Uterus (tissue), 4 donors: ENCODE measurements at places on chromosomes 16 and 17. TPM values are rescaled to one million over a fixed set of nuclear protein-coding genes. Genes with fewer than 3 reads are reported as not detected.

FA2H gene
- not detected for total RNA-seq

- no peak overlapping the region for H3K4me3 ChIP-seq
- no peaks in the 10 kb centered on the region for H3K27me3 ChIP-seq
- peak overlapping the region; percentile 57 for H3K27ac ChIP-seq
- peaks cover 7% of the 10 kb centered on the region for H3K4me1 ChIP-seq
- H3K36me3 ChIP-seq, result no peaks in the 10 kb centered on the region
- no peak for DNase-seq
Measured at GRCh38 chr17:80790021-80790765, 201.4 kb upstream of the CHMP6 start.

DNA sequence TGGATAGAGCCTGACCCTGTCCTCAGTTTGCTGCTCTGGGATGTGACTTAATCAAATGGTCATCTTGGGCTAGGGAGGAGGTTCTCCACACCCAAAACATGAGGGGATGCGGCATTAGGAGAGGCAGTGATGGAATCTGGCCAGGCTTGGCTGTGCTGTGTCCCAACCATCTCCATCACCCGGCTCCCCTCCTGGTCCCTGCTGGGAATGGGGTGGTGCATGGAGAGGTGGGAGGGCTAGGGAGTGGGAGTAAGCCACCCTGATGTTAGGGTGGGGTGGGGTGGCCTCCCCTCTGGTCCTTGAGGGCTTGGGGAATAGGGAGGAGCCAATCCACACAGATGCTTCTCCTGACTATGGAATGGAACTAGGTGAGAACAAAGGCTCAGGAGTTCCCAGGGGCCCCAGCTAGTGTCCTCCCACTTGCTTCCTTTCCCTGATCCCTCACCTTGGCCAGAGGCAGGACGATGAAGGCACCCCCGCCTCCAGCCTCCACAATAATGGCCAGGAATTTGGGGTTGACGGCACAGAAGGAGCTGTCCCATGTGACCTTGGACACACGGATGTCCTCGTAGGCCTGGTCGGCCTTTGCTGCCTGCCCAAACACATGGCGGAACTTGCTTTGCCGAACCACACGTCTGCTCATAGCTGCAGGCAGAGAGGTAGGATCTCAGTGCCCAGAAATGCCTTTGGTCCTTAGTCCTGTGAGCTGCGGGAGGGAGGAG lies 1.8 kb downstream of the CORO6 start:
- peaks cover 18% of the 10 kb centered on the region for H3K4me1 ChIP-seq
- H3K27ac ChIP-seq, result no peak overlapping the region
- H3K36me3 ChIP-seq, result no peaks in the 10 kb centered on the region
- H3K27me3 ChIP-seq, result peaks cover 11% of the 10 kb centered on the region
- no peak overlapping the region for H3K4me3 ChIP-seq

KRT9 gene
- total RNA-seq, result 0.21 TPM

DNA sequence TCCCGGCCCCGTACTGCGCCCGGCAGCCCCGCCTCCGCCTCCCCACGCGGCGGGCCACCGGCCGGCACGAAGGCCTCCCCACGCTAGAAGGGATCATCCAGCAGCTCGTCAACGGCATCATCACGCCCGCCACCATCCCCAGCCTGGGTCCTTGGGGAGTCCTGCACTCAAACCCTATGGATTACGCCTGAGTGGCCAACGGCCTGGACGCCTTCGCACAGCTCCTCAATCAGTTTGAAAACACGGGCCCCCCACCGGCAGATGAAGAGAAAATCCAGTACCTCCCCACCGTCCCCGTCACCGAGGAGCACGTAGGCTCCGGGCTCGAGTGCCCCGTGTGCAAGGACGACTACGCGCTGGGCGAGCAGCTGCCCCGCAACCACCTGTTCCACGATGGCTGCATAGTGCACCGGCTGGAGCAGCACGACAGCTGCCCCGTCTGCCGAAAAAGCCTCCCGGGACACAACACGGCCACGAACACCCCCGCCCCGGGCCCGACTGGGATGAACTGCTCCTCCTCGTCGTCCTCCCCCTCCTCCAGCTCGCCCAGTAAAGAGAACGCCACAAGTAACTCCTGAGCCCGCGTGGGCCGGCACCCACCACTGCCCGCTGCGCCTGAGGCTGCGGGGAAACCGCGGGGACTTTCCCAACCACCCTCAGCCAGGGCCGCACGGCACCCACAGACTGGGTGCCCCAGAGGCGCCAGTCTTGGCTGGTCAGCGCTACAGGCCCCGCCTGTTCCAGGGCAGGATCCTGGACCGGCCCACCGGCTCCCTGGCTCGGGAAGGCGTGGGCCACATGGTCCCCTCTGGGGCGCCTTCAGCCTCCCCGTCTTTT lies 39.0 kb upstream of the AKAP1 start:
- H3K27ac ChIP-seq, result no peak overlapping the region
- H3K4me3 ChIP-seq, result peak overlapping the region; percentile 12
- no peaks in the 10 kb centered on the region for H3K4me1 ChIP-seq
- no peaks in the 10 kb centered on the region for H3K36me3 ChIP-seq
- no peaks in the 10 kb centered on the region for H3K27me3 ChIP-seq
- no peak for DNase-seq

RBFOX1 gene
- total RNA-seq, result 0.55 TPM

TBC1D3L gene
- 10.0 TPM for total RNA-seq

DNA sequence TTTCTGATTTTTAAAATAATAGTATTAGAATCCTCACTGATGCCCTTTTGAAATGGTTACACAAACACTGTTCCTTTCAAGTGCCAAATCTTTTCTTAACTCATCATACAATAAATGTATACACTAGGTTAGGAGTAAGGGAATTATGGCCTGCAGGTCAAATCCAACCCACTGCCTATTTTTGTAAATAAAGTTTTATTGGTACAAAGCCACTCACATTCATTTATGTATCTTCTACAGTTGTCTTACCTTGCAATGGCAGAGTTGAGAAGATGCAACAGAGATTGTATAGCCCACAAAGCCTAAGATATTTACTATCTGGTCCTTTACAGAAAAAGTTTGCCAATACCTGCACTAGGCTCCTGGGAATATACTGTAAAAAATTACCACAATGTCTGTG lies 47.8 kb downstream of the IKZF3 start:
- H3K36me3 ChIP-seq, result no peaks in the 10 kb centered on the region
- no peak overlapping the region for H3K4me3 ChIP-seq
- DNase-seq, result no peak
- no peaks in the 10 kb centered on the region for H3K4me1 ChIP-seq
- no peak overlapping the region for H3K27ac ChIP-seq

DNA sequence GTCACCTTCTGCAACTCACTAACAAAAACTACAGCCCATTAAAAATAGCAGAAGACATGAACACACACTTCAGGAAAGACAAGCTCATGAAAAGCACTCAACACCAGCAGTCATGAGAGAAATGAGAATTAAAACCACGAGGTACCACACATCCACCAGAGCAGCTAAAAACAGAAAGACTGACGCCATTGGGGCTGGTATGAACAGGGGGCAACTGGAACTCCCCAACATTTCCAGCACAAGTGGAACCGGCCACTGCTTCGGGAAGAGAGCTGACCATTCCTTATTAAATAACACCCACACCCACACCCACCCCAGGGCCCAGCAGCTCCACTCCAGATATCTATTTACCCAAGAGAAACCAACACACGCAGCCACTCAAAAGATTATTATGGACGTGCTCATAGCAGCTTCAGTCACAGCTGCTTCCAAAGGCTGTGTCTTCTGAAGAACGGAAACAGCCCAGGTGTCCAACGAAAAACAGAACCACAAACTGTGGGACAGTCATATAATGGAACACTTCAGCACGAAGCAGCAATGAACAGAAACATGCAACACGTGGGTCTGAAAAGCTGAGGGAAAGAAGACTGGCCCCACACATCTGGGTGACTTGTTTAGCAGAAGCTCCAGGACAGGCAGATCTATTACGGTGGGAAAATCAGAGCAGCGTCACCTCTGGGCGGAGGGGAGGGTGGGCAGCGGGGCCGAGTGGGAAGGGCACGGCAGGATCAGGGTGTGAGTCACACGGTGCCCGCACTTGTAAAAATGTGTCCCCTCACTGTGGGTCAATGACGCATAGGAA lies 41.1 kb downstream of the KLHDC4 start:
- no peaks in the 10 kb centered on the region for H3K36me3 ChIP-seq
- no peaks in the 10 kb centered on the region for H3K4me1 ChIP-seq
- no peak overlapping the region for H3K4me3 ChIP-seq
- no peak for DNase-seq

GRCh38 chr17:57744195-57745170 lies 616 bp downstream of the CCDC182 start:
- no peaks in the 10 kb centered on the region for H3K36me3 ChIP-seq
- no peak overlapping the region for H3K27ac ChIP-seq
- DNase-seq, result no peak
- H3K4me1 ChIP-seq, result no peaks in the 10 kb centered on the region

GRCh38 chr17:32019228-32019627 lies 12.0 kb downstream of the LRRC37B start:
- H3K4me3 ChIP-seq, result no peak overlapping the region
- no peaks in the 10 kb centered on the region for H3K36me3 ChIP-seq
- no peak overlapping the region for H3K27ac ChIP-seq
- DNase-seq, result no peak
- H3K27me3 ChIP-seq, result no peaks in the 10 kb centered on the region
- no peaks in the 10 kb centered on the region for H3K4me1 ChIP-seq

DNA sequence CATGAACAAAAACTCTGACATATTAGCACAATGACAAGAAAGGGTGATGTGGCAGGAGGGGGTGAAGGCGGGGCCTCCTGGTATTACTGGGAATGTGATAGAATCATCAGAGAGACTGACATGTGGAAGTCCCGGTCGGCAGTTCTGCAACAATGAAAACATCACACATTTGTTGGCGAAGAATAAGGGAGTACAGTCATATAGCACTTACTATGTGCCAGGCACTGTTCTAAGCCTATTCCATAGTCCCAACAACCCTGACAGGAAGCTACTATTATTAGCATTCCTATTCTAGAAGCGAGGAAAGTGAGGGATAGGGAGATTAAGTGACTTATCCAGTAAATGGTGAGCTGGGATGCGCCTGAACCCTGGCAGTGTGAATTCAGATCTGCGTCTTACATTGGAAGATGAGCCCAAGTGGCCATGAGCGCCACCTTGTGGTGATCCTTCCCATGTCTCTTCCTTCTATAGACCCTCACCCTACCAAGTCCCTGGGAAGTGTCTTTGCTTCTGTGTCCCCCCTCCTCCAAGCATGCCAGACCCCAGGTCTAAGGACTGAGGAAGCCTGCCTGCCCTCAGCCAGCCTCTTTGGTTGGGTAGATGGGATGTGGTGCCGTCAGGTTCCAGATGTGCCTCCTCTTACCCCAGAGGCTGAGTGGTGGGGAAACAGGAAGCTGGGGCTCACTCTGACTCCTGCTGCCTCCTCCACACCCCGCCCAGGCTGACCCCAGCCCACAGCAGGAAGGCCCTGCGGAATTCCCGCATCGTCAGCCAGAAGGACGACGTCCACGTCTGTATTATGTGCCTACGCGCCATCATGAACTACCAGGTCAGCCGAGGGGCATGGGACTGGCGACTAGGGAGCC lies 14.0 kb downstream of the FMNL1 start:
- H3K27me3 ChIP-seq, result peaks cover under 1% of the 10 kb centered on the region
- no peaks in the 10 kb centered on the region for H3K4me1 ChIP-seq
- H3K4me3 ChIP-seq, result no peak overlapping the region
- H3K36me3 ChIP-seq, result no peaks in the 10 kb centered on the region
- no peak overlapping the region for H3K27ac ChIP-seq

DNA sequence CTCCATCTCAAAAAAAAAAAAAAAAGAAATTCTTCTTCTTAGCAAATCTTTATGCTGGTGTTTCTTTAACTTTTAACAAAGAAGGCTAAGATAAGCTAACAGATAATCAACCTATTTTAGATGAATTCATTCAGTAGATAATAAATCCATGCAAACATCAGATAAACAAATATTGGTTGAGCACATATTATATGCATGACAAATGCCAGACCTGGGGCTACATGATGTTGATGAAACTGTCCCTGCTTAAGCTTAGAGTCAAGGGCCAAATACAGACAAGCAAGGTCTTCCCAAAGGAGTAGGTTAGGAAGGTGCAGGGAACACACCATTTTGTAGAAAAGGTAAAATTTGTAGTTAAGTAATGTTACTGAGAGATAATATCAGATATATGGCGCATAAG lies 6.7 kb upstream of the MAP2K6 start:
- H3K27me3 ChIP-seq, result no peaks in the 10 kb centered on the region
- no peak for DNase-seq
- no peaks in the 10 kb centered on the region for H3K36me3 ChIP-seq
- H3K4me1 ChIP-seq, result no peaks in the 10 kb centered on the region
- H3K27ac ChIP-seq, result no peak overlapping the region

ARHGDIA gene
- 51.5 TPM for total RNA-seq

DNA sequence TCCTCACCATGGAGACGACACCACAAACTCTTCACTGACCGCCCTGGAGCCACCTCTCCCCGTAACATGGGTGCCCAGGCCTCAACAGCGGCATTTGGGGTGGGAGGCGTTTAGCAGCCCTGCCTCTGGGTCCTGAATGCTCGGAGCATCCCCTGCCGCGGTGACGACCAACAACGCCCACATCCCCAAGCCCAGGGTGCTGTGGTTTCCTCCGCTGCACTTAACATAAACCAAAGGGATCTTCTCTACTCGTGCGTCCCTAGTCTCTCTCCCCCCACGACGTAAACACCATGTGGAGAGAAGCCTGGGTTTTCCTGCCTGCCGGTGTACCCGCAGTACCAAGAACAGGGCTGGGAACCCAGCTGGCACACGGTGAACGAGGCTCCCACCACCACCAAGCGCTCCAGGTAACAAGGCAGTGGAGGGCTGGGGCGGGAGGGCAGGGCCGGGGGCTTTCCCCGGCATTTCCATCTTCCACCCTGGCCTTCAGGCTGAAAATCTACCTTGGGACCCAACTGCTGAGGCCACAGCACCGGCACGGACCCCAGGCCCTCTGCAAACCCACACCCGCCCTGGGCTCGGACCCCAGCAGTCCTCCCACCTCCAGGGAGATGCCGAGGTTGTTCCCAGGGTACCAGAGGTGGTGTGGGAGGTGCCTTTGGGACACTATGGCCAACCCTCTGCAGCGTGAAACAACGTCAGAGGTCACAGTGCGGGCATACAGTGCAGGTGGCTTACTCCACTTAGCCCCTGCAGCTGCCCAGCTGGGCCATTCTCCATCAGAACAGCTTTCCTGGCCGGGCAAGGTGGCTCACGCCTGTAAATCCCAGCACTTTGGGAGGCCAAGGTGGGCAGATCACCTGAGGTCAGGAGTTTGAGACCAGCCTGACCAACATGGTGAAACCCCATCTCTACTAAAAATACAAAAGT lies 54.3 kb downstream of the TIMM22 start:
- no peaks in the 10 kb centered on the region for H3K36me3 ChIP-seq
- no peak overlapping the region for H3K27ac ChIP-seq
- DNase-seq, result no peak
- H3K27me3 ChIP-seq, result no peaks in the 10 kb centered on the region
- H3K4me1 ChIP-seq, result no peaks in the 10 kb centered on the region

- H3K27ac ChIP-seq, result peak overlapping the region; percentile 48
- H3K4me3 ChIP-seq, result no peak overlapping the region
- DNase-seq, result no peak
- H3K27me3 ChIP-seq, result no peaks in the 10 kb centered on the region
- no peaks in the 10 kb centered on the region for H3K4me1 ChIP-seq
- H3K36me3 ChIP-seq, result no peaks in the 10 kb centered on the region
Measured at GRCh38 chr16:66523861-66524354, 26.0 kb downstream of the TK2 start.

- no peaks in the 10 kb centered on the region for H3K27me3 ChIP-seq
- no peak overlapping the region for H3K27ac ChIP-seq
- H3K4me1 ChIP-seq, result peaks cover 8% of the 10 kb centered on the region
- no peak overlapping the region for H3K4me3 ChIP-seq
Measured at GRCh38 chr16:89376812-89377452, 113.4 kb downstream of the ANKRD11 start.

GRCh38 chr16:57537194-57537505 lies 779 bp upstream of the CCDC102A start:
- peak overlapping the region; percentile 92 for H3K4me3 ChIP-seq
- H3K36me3 ChIP-seq, result no peaks in the 10 kb centered on the region
- H3K27me3 ChIP-seq, result no peaks in the 10 kb centered on the region

ZNF213 gene
- 13.5 TPM for total RNA-seq
